Umbilical cord (tissue), 2 donors: ENCODE measurements at places on chromosomes 7 and 10. TPM values are rescaled to one million over a fixed set of nuclear protein-coding genes. Genes with fewer than 3 reads are reported as not detected.

Gene C10orf90
- 3.6 TPM for total RNA-seq

Gene C7orf57
- 1.2 TPM for total RNA-seq

Gene SFTPA1
- 0.48 TPM for total RNA-seq

Gene EDRF1
- total RNA-seq: 34.7 TPM
